Substantia nigra (tissue), 51 donors: ENCODE measurements at places on chromosomes 3 and 15.
A peak's percentile ranks its signal among the peaks of the same experiment; 100 is the strongest.

DNA sequence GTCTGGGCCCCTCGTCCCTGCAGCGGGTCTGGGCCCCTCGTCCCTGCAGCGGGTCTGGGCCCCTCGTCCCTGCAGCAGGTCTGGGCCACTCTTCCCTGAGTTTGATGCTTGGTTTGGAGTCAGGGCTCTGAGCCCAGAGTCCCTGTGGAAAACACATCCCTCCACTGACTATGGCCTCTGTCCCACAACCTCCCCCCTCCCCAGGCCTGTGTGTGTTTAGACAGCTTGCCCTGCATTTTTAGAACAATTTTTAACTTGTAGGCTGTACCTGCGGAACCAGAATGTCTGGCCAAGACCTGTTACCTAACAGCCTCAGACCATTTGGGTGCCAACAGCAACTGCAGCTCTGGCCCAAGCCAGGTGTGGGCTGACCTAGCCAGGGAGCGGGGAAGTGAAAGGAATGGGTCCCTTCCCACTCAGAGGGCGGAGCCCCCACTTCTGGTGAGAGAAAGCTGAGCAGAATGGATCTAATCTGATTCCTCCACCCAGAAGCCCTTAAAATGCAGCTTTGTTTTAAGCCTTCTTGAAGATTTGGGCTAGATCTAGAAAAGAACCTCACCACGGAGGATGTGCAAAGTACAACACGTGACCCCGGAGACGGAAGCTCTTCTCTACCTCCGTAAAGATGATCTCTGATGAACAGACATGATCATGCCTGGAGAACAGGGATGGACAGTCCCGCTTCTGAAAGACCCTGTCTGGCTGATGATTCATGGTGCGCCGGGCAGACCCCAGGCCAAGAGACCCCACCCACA, 60.5 kb upstream of the TFRC start:
- DNase-seq: no peak

- no peak for DNase-seq
These were observed 42.7 kb upstream of the SKOR1 start for GRCh38 chr15:67782691-67782991.

GRCh38 chr15:78540871-78541743, 863 bp downstream of the PSMA4 start:
- no peak for DNase-seq

DNA sequence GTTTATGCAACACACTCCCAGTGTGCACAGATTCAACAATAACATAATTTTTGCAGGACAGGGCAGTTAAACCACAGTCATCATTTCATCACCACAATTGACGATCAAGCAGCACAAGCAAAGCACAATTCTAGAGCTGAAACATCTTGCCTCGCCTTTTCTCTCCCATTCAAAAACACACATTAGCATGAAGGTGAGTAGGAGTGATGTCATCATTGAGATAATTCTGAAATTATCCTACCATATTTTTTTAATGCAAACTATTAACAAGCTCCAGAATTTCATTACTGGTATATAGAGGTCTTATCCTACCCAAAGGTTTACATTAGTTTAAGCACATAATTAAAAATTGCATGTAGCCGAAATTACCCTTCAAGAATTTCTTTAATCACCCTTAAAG, 3.5 kb downstream of the IGDCC3 start:
- no peak for DNase-seq

- DNase-seq: no peak
These were observed 6.2 kb downstream of the MYO1E start for GRCh38 chr15:59366333-59367021.

- DNase-seq: no peak
These were observed 9.0 kb downstream of the FGD5 start for GRCh38 chr3:14827776-14828175.

- no peak for DNase-seq
These were observed 105.9 kb downstream of the GREM1 start for GRCh38 chr15:32823750-32824149.

DNA sequence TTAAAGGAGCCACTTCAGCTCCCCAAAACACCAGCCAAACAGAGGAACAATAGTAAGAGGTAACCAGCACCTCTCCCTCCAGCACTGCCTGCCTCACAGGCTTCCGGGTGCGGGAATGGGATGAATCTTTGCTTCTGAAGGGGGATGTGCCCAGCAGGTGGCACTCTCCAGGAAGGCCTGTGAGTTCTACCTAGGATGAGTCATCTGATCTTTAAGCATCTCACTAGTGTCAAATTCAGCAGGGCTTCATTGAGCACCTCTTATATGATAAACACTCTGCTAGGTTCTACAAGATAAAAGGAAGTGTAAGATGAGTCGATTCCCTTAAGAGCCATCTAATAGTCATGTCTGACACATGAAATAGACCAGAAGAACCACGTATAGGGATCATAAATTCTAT, 237.4 kb upstream of the UMPS start:
- peak; percentile 14 for DNase-seq

- DNase-seq: no peak
These were observed 122.0 kb upstream of the ONECUT1 start for GRCh38 chr15:52912172-52912571.

- no peak for DNase-seq
These were observed 509.0 kb upstream of the NECTIN3 start for GRCh38 chr3:110562621-110563020.

- no peak for DNase-seq
These were observed 3.3 kb upstream of the RAB8B start for GRCh38 chr15:63186065-63186464.
